ENCODE measurements at places on chromosomes 4 and X.

DNA sequence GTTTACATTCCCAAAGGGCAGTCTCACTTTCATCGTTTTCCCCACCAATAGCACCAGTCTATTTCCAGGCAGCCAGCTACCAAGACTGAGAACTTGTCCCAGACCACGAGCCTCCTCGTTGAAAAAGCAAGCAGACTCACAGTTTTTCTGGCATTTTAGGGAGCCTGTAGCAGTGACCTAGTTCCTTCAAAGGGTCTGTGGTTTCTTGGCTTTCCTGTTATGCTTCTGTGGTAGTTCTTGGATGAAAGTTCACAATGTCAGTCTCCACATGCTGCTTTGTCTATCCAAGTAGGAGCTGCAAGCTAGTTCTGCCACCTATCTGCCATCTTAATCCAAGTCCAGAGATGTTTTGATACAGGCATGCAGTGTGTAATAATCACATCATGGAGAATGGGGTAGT, 151.6 kb upstream of the ZC4H2 start:
- no peak for DNase-seq

- peak; percentile 13 for DNase-seq
Observed at GRCh38 chr4:148216866-148217814, 225.1 kb downstream of the NR3C2 start.

GRCh38 chr4:79173186-79173585, 152.7 kb downstream of the NAA11 start:
- DNase-seq: no peak

DNA sequence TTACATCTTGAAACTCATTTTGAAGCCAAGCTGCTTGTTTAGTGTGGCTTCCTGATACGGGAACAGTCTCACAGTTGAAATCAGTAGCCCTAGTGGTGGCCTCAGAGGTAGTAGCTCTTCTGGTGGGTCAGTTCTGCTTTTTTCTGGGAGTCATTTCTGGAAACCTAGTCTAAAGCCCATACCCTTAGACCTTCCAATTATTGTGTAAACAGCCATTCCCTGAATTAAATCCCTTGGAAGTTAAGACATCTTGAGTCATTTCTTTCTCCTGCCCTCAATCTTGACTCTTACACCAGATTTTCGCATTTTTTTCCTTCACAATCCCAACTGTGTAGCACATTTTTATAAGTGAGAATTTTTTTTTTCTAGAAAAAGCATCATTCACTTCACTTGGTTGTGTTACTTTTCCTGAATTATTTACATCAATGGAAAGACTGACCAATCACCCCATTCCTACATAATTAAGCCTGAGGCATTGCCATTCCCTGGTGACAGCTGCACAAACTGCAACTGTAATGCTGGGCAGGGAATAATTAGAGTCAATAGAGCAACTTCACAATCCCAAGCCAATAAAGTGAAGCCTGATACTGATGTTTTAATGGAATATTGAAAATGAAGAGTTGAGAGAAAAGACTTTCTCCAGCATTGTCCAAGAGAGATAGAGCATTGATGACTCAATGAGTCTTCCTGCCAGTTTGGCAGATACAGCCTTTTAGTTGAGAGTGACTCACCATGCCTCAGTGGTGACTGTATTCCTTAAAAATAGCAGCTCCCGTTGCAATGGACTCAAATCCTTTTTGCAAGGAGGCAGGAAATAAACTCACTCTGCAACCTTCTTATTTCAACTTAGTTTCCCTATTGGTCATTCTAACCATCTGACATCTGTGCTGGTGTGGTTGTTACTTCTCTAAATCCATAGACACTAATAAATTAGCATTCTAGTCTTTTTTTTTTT, 13.0 kb upstream of the SEPSECS start:
- DNase-seq: no peak

DNA sequence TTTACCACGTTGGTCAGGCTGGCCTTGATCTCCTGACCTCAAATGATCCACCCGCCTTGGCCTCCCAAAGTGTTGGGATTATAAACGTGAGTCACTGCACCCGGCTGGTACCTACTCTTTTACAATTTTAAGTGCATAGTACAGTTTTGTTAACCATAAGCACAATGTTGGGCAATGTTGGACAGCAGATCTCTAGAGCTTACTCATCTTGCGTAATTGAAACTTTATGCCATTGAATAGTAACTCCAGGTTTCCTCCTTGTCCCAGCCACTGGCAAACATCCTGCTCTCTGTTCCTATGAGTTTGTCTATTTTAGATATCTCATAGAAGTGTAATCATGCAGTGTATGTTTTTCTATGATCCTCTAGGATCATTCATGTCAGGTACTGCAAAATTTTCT, 9.3 kb upstream of the CPE start:
- no peak for DNase-seq

DNA sequence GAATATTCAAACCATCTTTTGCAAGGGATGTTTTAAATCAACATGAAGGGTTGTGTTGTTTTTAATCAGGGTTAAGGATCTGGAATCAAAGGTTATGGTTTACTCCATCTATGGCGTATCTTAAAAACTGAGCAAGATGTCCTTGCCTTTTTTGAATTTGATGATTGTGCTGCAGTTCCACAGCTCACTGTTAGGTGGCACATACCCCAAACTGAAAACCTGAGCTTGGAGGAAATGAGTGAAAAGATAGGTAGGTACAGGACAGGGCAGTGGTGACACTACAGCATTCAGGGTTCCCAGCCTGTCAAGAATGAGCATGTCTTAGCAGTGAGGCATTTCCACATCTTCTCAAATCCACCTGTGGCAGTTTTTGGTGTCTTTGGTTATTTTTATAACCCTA, 13.1 kb upstream of the EOLA1 start:
- DNase-seq: no peak

- DNase-seq: no peak
Observed at GRCh38 chrX:71103110-71103983, 3.2 kb downstream of the CXorf65 start.

DNA sequence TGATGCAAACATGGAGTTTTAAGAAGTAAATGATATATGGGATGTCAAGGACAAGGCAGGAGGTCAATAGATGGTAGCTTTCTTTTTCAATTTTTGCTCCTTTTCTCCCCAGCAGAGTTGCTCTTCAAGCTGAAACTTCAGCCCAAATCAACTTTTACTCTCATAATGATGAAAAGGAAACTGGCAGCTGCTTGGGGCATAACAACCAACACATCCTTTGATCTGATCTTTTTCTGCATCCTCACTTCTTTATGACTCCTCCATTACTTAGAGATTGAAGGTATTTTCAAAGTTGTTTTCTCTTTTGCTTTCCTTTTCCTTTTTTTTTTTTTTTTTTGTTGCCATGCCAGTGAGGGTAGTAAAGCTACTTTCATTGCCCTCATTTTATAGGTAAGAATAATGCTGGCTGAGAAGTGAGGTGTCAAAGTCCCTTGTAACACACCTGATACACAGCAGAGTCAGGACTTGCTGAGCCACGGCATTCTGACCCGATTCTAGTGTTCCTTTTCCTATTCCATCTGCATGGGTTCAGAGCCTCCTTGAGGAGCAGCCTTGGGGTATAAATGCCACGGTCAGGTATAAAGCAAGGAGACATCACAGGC, 26.9 kb downstream of the SLC2A9 start:
- DNase-seq: no peak

Data from GM19239 (cell line).